ENCODE measurements at places on chromosomes 13 and 19. TPM values are rescaled to one million over a fixed set of nuclear protein-coding genes. Genes with fewer than 3 reads are reported as not detected.

Gene PCSK4
- total RNA-seq, result 9.8 TPM

Gene MYBPC2
- 0.91 TPM for total RNA-seq

DNA sequence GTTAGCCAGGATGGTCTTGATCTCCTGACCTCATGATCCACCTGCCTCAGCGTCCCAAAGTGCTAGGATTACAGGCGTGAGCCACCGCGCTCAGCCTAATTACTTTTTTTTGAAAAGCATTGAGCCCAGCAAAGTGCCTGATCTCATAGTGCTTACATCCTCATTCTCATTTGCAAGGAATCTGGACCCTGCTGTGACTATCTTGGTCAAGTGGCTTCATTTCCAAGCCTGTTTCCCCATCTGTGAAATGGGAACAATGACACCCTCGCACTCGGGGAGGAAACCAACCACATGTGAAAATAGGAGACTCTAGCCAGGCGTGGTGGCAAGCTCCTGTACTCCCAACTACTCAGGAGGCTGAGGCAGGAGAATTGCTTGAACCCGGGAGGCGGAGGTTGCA is 1.6 kb upstream of the PLEKHA4 start:
- no peaks in the 10 kb centered on the region for H3K27me3 ChIP-seq
- H3K36me3 ChIP-seq, result peaks cover 16% of the 10 kb centered on the region
- peaks cover 47% of the 10 kb centered on the region for H3K4me1 ChIP-seq
- DNase-seq, result no peak
- no peak overlapping the region for H3K27ac ChIP-seq

GRCh38 chr13:75705395-75705794 is 69.3 kb downstream of the LMO7 start:
- DNase-seq, result no peak
- peaks cover 17% of the 10 kb centered on the region for H3K4me1 ChIP-seq
- H3K4me3 ChIP-seq, result no peak overlapping the region
- peak overlapping the region; percentile 42 for H3K27ac ChIP-seq
- no peaks in the 10 kb centered on the region for H3K27me3 ChIP-seq
- H3K36me3 ChIP-seq, result no peaks in the 10 kb centered on the region

- no peak overlapping the region for H3K27ac ChIP-seq
- no peaks in the 10 kb centered on the region for H3K27me3 ChIP-seq
- DNase-seq, result no peak
- H3K4me3 ChIP-seq, result no peak overlapping the region
- H3K4me1 ChIP-seq, result peaks cover 20% of the 10 kb centered on the region
Observed at GRCh38 chr13:71046360-71047079, 820.5 kb downstream of the DACH1 start.

- H3K36me3 ChIP-seq, result peaks cover 14% of the 10 kb centered on the region
- peak; percentile 14 for DNase-seq
- no peak overlapping the region for H3K27ac ChIP-seq
Observed at GRCh38 chr19:44476559-44477408, 23.5 kb downstream of the ZNF180 start.

Gene PSG1
- not detected for total RNA-seq

GRCh38 chr19:38079926-38080380 is 144.1 kb downstream of the DPF1 start:
- H3K4me3 ChIP-seq, result no peak overlapping the region
- H3K27ac ChIP-seq, result peak overlapping the region; percentile 46
- peaks cover 7% of the 10 kb centered on the region for H3K4me1 ChIP-seq
- H3K27me3 ChIP-seq, result no peaks in the 10 kb centered on the region

Gene TJP3
- 83.6 TPM for total RNA-seq

DNA sequence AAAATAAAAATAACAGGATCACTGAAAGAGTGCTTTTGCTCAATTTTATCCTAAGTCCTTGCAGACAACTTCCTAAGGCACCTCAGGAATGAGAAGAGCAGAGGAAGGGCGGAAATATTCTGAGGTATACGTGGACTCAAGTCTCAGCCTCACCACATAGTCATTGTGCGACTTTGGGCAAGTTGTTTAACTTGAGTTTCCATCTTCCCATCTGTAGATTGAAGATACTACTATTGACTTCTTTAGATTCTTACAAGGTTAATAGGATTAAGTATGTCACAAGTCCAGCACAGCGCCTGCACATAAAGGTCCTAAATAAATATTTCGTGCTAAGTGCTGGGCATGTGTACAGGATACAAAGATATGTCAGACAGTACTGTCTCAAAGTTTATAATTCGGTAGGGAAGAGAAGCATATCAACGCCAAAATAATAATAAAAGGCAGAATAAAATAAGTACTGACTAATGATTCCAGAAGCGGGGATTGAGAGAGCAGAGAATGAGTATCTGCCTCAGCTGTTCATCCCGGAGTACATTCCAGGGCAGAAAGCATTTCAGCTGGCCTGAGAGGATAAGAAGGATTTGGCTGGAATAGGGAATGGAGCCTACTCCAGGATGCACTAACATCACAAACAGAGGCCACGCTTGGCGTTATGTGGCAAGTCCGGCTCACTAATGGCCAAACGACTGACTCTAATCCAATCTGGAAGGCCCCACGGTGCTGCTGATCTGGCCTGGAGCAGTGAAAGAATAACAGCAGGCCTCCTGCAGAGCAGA is 139.7 kb downstream of the FLT1 start:
- no peak overlapping the region for H3K27ac ChIP-seq
- H3K36me3 ChIP-seq, result no peaks in the 10 kb centered on the region
- H3K27me3 ChIP-seq, result no peaks in the 10 kb centered on the region
- no peak overlapping the region for H3K4me3 ChIP-seq
- no peak for DNase-seq

DNA sequence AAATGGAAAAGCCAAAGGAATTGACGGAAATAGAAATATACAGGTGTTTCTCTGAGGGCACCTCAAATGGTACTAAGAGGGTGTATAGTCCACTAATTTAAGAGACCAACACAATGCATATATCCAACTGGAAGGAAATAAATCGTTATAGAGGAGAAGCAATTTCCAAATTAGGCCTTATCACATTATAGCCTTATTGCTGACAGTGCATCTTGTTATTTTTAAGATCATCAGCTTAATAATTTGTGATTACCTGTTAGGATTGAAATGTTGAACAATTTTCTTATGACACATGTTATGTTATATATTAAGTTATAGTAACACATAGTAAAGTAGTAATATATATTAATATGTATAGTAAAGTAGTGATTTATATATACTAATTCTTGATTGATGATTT is 915.7 kb upstream of the PCDH9 start:
- no peak for DNase-seq
- H3K4me1 ChIP-seq, result no peaks in the 10 kb centered on the region
- H3K27me3 ChIP-seq, result no peaks in the 10 kb centered on the region
- H3K4me3 ChIP-seq, result no peak overlapping the region
- H3K36me3 ChIP-seq, result no peaks in the 10 kb centered on the region

DNA sequence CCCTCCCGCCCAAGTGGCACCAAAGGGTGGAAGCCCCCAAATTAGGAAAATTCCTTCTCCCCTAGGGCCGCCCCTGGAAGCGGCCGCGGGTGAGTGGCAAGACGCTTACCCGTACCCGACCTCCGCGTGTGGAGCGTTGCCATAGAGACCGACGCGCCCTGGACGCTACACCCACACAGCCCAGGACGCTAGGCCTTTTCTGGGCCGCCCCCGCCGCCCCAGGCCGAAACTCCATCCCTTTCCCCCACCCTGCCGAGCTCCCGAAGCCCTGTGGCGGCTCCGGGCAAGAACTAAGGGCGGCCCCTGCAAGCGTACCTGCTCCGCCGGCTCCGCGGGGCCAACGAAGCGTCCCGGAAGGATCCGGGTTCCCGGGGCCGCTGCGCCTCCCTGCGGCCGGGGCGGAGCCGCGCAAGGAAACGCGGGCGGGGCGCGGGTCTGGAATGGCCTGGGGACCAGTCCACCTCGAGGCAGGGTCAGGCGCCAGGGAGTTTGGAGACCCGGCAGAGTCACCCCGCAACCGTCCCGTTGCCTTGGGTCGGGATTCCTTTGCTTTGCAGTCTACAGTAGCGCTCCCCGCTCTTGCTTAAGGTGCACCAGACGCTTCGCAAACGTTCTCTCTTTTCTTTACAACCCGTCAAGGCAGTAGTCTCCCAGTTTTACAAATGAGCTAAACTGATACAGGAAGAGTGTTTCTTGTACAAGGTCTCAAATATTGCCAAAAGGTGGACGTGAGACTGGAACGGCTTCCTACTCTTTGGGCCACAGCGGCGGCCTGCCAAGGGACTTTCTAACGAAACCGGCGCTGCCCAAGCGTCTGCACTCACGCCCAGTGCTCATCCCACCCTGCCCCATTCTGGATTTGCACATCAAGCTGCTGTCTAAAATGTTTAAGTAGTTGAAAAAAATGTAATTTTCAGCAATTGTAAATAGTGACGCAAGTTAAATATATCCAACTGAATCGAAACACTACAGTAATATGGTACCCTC is at the start of gene NEK5:
TSS of gene NEK5 (minus strand) at position 360 of the 987 bp plus-strand sequence. CDS start 1,591 bp downstream, outside the sequence.
- DNase-seq, result peak; percentile 92
- peak within 1 kb of the TSS; percentile 88 for H3K4me3 ChIP-seq
- peak within 1 kb of the TSS; percentile 50 for H3K27ac ChIP-seq
- peaks cover 3% of the 10 kb centered on the region for H3K4me1 ChIP-seq
- H3K27me3 ChIP-seq, result no peaks in the 10 kb centered on the region

Gene ANGPTL8
- not detected for total RNA-seq

- H3K4me3 ChIP-seq, result no peak overlapping the region
- DNase-seq, result no peak
- H3K36me3 ChIP-seq, result peaks cover 3% of the 10 kb centered on the region
- no peaks in the 10 kb centered on the region for H3K27me3 ChIP-seq
Observed at GRCh38 chr13:114286808-114287207, 5.4 kb downstream of the UPF3A start.

Gene MICU2
- total RNA-seq, result 47.6 TPM

Gene UHRF1
- total RNA-seq, result 47.6 TPM

DNA sequence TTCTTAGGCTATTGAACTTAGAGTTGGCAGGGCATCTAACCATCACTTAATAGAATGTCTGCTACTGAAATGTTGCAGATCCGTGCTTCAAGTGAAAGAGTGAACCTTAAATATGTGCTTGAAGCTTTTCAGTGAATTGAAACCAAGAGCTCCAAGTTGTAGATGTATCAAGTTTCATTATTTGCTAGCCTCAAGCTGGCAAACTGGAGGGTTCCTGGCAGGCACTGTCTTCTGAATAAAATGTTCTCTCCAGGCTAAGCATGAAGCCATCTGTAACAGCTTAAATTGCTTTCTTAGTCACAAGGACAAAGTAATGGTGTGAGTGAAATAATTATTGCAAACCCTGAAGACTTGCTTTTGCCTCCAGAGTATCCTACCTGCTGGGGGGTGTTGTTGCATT is 415.0 kb upstream of the SPRY2 start:
- no peaks in the 10 kb centered on the region for H3K36me3 ChIP-seq
- no peaks in the 10 kb centered on the region for H3K4me1 ChIP-seq
- H3K27me3 ChIP-seq, result no peaks in the 10 kb centered on the region
- DNase-seq, result no peak
- H3K27ac ChIP-seq, result no peak overlapping the region

All from Caco-2 (cell line).